ENCODE measurements at places on chromosomes 6 and 20. TPM values are rescaled to one million over a fixed set of nuclear protein-coding genes. Genes with fewer than 3 reads are reported as not detected.

DNA sequence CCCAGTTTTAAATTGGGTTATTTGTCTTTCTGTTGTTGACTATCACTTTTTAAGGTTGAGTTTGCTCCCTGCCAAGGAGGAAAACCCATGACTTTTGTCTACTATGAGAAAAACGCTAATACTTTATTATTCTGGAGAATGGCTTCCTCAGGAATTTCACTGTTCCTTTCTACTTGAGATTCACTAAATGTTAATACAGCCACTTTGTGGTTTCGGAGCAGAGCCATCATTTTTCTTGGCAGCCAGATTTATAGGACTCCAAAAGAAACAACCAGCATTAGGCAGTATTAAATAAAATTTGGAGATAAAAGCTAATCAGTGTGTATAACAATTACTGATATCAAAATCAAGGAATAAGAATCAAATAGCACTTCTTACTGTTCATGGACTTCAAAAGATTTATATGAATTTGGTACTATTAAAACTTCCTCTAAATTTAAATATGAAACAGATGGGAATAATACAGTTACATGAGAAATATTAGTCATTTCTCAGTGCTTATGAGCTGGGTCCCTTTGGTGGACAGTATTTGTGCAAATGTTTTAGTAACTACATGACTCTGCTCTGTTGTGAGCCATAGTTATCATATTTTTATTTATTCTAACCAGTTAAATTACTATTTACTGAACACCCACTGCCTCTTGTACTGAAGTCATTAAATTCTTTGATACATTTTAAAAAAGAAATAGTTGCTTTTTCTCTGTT lies 64.1 kb upstream of the FBXO30 start:
- DNase-seq: no peak

Gene CALHM6
- not detected for total RNA-seq

Gene CALHM4
- 0.39 TPM for total RNA-seq

- DNase-seq: no peak
These were observed 7.4 kb downstream of the PPP1R16B start for GRCh38 chr20:38812709-38813573.

Gene EPB41L1
- total RNA-seq: 25.3 TPM

DNA sequence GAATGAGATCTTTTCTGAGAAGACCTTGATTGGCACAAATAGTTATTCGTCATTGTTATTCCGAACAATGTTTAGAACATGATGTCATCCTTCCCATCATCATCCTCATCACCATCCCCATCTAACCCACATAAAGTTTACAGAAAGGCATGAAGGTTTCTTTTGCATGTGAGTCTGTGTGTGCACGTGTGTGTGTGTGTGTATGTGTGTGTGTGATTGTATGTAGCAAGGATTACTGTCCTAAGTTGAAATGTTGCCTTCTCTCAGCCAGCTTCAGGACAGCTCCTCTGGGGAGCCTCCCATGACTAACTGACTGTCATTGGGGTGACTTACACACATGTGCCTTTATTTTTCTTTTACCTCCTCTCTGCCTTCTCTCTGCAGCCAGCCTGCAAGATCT lies 113.5 kb downstream of the SLC22A3 start:
- DNase-seq: no peak

DNA sequence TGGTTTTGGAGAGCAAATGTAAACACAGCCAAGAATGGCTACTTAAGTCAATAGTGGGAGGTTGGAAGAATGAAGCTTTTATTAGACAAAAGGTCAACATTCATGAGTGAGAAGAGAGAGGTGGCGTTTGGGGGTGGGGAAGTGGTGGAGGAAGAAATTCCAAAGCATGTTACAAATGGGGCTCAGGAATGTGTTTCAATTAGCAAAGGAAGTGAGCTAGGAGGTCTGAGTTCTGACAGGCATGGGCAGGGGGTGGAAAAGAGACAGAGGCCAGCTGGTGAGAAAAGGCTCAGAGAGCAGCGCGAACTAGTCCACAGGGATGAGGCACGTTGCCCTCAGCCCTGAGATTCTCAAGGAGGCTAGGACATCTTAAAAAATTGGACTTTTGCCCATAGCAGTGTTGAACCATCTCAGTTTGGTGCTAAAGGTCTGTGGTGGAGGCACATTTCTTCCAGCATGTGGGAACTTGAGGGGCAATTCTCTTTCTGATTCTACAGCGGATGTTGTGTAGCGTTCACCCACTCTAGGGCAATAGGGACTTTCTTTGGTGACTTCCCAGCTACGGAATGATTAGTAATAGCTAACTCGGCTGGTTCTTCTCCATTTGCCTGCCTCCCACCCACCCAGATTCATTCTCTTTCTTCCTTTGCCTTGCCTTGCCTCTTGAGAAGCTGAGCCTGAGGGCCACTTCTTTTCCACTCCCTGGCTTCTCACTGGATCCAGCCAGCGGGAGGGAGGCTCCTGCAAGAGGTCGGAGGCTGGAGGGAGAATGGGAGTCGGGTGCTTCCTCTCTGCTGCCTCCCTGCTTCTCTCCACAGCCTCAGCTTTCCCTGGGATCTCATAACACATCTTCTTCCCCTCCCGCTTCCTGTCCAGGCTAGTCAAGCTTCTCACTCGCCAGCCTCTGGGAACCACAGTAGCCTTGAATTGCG lies 45.1 kb upstream of the NEDD9 start:
- DNase-seq: peak; percentile 70

DNA sequence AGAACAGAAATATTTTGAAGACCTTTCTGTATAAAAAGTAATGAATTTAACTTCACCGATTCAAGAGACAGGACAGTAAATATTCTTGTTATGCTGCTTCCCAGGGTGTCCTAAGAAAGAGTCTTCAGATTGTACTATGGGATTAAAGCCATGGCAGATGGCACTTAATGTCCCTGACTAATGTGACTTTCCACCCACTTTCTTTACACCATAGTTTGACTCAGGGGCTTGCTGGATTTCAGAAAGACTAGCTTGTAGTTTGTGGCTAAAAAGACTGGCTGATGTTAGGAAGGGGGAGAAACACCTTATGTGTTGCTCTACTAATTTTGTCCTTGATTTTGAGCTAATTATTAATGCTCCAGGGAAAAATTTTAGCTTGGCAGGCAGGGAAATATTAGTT lies 75.9 kb downstream of the UTRN start:
- no peak for DNase-seq
